ENCODE measurements at places on chromosomes 12 and 14. TPM values are rescaled to one million over a fixed set of nuclear protein-coding genes. Genes with fewer than 3 reads are reported as not detected.

- no peaks in the 10 kb centered on the region for H3K4me1 ChIP-seq
- H3K27me3 ChIP-seq: no peaks in the 10 kb centered on the region
- no peak overlapping the region for H3K27ac ChIP-seq
- DNase-seq: no peak
- H3K36me3 ChIP-seq: no peaks in the 10 kb centered on the region
Observed at GRCh38 chr14:35956376-35957085, 130.4 kb downstream of the BRMS1L start.

- H3K4me3 ChIP-seq: no peak overlapping the region
- no peaks in the 10 kb centered on the region for H3K27me3 ChIP-seq
- DNase-seq: no peak
Observed at GRCh38 chr12:26514364-26514763, 318.6 kb downstream of the ITPR2 start.

GRCh38 chr14:92704036-92704804 lies 44.2 kb downstream of the LGMN start:
- no peak overlapping the region for H3K27ac ChIP-seq
- no peaks in the 10 kb centered on the region for H3K27me3 ChIP-seq
- no peak for DNase-seq
- H3K4me3 ChIP-seq: no peak overlapping the region
- no peaks in the 10 kb centered on the region for H3K36me3 ChIP-seq

DNA sequence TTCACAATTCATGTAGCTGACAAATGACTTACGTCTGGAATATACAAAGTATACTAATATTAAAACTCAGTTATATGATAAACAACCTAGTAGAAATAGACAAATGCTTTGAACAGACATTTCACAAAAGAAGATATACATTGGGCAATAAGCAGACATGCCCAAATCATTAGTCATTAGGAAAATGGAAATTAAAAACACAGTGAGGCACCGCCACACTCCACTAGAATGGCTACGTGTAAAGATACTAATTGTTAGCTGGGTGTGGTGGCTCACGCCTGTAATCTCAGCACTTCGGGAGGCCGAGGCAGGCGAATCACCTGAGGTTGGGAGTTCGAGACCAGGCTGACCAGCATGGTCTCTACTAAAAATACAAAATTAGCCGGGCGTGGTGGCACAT lies 248.9 kb upstream of the TMEM132C start:
- H3K4me1 ChIP-seq: no peaks in the 10 kb centered on the region
- H3K27me3 ChIP-seq: no peaks in the 10 kb centered on the region
- no peak overlapping the region for H3K27ac ChIP-seq
- no peaks in the 10 kb centered on the region for H3K36me3 ChIP-seq
- no peak for DNase-seq

GRCh38 chr12:62737615-62738014 lies 197.3 kb downstream of the PPM1H start:
- no peak overlapping the region for H3K27ac ChIP-seq
- H3K27me3 ChIP-seq: no peaks in the 10 kb centered on the region
- no peak overlapping the region for H3K4me3 ChIP-seq
- H3K4me1 ChIP-seq: peaks cover 3% of the 10 kb centered on the region

- no peak for DNase-seq
- H3K27ac ChIP-seq: no peak overlapping the region
- H3K27me3 ChIP-seq: peaks cover 2% of the 10 kb centered on the region
- peaks cover 9% of the 10 kb centered on the region for H3K36me3 ChIP-seq
Observed at GRCh38 chr14:61238611-61239245, 42.4 kb downstream of the TMEM30B start.

GRCh38 chr12:95066091-95066855 lies 7.1 kb downstream of the NR2C1 start:
- H3K4me3 ChIP-seq: no peak overlapping the region
- no peaks in the 10 kb centered on the region for H3K27me3 ChIP-seq
- H3K27ac ChIP-seq: no peak overlapping the region
- DNase-seq: no peak

DNA sequence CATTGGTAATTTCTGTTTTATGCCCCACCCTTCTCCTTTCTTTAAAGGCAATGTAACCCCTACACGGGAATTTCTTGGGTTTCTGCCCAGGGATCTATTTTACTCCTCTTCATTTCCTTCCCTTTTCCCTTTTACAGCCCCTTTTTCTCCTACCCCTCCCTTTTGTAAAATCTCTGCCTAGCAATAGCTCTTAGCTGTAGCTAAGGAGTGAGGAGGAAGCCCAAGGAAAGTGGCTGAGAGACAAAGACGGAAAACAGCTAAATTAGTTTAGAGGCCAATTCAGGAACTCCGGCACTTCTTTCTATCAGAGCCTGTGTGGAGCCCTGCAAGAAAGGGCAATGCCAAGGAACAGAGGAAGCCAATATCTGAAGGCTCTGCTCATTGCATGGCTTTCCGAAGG lies 40.3 kb downstream of the SOCS2 start:
- H3K4me1 ChIP-seq: no peaks in the 10 kb centered on the region
- DNase-seq: no peak
- peaks cover 16% of the 10 kb centered on the region for H3K27me3 ChIP-seq

PLCZ1 gene
- total RNA-seq: not detected

SEC23A gene
- total RNA-seq: 49.4 TPM

CCDC197 gene
- not detected for total RNA-seq

PSMA6 gene
- 231 TPM for total RNA-seq

AHNAK2 gene
- total RNA-seq: not detected

KRT81 gene
- not detected for total RNA-seq

ETFBKMT gene
- 0.57 TPM for total RNA-seq

RNFT2 gene
- 15.1 TPM for total RNA-seq
